ENCODE measurements at places on chromosomes 12 and 14.

GRCh38 chr12:11882301-11883019 is 188.3 kb upstream of the BCL2L14 start:
- DNase-seq: no peak

DNA sequence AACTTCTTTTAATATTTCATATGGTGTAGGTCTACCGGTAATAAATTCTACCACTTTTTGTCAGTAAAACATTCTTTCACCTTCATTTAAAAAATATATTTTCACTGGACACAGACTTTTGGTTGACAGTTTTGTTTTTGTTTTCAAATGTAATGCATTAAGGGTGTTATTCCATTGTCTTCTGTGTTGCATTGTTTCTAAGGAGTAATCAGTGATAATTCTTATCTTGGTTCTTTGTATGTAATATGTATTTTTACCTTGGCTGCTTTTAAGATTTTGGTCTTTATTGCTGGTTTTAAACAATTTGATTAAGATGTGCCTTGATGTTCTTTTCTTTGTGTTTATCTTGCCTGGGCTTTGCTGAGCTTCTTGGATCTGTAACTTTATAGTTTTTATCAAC is 4.1 kb downstream of the MAP1LC3B2 start:
- DNase-seq: no peak

DNA sequence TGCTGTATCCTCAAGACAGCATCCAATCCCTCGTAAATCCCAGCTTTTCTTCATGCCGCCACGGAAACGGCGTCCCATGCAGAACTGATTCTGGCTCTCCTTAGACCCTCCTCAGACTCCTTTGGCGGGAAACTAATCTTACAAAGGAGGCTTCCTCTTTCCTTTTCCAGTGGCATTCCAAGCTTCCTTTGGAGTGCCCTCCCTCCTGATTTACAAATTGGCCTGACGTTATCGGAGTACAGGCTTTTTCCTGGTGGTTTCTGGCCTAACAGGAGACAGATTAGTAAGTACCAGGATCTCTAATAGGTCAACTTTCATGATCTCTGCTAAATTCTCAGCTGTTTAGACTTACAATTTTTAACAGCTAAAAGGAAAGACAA is 1.3 kb upstream of the ZDHHC17 start:
- DNase-seq: no peak

DNA sequence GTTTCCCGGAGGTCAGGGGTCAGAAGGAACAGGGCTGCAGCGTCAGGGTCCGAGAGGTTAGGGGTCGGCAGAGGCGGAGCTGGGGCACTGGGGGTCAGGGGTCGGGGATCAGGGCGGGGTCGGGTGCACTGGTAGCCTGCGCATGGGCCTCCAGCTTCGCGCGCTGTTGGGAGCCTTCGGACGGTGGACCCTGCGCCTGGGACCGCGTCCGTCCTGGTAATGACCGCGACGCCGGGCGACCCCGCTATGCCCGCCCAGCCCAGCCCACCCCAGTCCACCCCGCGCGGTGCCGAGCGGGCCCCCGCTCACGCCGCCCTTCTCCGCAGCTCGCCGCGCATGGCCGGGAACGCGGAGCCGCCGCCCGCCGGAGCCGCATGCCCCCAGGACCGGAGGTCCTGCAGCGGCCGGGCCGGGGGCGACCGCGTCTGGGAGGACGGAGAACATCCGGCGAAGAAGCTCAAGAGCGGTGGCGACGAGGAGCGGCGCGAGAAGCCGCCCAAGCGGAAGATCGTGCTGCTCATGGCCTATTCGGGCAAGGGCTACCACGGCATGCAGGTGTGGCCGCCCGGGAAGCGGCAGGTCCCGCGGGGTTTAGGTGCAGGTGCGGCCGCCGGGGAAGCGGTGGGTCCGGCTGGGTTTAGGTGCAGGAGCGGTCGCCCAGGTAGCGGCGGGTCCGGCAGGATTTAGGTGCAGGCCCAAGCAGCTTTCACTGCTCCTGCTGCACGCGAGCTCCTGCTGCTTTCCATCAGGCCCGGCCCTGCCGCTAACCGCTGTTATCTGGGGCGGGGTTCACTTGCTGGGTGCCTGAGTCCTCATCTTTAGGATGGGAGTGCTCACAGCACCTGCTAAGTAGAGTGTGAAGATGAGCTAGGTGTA is 743 bp downstream of the PUS1 start:
- no peak for DNase-seq

DNA sequence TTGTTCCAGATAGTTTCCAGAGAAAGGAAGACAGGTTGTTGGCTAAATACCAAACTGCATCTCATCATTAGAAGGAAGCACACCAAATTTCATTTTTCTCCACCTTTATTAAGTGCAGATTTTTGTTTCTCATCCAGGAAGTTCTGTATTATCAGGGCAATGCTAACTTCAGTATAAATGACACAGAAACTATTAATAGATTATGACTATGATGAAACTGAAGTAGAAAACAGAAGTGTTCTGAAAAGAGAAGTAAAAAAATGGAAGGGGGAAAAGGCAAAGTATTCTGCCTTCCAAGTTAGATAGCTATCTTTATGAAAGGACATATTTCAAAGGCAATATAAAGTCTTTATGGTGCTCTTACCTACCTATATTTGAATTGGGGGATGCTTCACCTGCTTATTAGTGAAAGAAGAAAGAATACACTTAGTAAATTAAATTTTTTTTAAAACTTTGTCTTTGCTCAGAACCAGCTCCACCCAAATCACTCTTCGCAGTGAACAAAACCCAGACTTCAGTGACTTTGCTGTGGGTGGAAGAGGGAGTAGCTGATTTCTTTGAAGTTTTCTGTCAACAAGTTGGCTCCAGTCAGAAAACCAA is 223.9 kb downstream of the PTPRO start:
- DNase-seq: no peak

DNA sequence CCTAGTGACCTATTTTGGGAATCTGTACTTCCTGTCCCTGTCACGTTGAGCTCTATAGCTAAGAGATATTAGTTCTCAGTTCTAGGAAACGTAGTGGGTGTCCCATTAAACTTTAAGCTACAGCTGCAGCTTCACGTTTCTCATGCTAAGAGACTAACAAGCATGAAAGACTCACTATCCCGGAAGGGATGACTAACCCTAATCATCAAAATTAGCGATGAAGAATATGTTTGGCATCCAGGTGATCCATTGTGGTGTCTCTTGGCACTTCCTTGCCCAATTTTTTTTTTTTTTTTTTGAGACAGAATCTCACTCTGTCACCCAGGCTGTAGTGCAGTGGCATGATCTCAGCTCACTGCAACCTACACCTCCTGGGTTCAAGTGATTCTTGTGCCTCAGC is 11.0 kb upstream of the LALBA start:
- DNase-seq: no peak

- DNase-seq: no peak
Measured at GRCh38 chr12:50403001-50403440, 2.3 kb downstream of the LARP4 start.

- no peak for DNase-seq
Measured at GRCh38 chr14:28772613-28773012, 6.0 kb downstream of the FOXG1 start.

- DNase-seq: no peak
Measured at GRCh38 chr14:77498120-77498979, at the start of gene ISM2. ISM2 (minus strand) TSS chr14:77498816; CDS start chr14:77498793, 23 bp downstream.
